IPS DF 6.9 (cell line): ENCODE measurements at places on chromosomes 3 and 15.

DNA sequence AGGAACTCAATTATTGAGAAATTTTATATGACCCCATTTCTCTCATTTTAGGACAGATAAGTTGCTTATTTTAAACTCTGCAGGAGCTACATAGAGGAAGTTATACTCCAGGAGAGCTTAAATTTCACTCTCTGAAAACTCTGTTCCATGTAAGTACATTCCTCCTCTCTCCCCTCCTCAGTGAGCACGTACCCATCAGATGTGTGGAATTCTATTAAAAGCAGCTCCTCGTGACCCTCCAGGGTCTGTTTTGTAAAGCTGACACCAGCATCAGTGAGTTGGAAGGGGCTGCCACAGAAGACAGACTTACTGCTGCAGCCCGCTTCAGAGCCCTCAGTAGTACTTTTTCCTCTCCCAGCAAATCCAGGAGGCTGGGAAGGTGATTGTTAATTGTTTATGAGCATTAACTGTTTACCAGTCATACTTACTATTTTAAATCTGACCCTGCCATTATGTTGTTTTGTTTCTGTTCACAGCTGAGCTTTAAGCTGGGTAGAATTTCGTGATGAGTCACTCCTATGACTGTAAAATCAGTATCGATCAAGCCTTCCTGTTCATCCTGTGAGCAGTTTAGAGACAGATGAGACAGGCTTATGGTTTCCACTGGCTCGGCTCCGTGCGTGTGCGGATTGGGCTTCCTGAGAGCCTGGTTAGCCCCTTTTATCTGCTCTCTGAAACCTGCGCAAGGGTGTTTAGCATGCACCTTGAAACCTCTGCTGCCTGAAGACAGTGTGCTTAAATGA is 20.4 kb downstream of the IGF1R start:
- DNase-seq: no peak

- DNase-seq: no peak
Measured at GRCh38 chr3:16467393-16467792, 46.1 kb downstream of the RFTN1 start.

- no peak for DNase-seq
Measured at GRCh38 chr15:95291898-95292472, 1038.5 kb upstream of the NR2F2 start.

GRCh38 chr15:66654739-66655375 is 47.2 kb upstream of the SMAD6 start:
- no peak for DNase-seq
